Stomach (tissue), 19 donors: ENCODE measurements at places on chromosomes 11 and 22.

GRCh38 chr11:122727101-122727929 lies 71.8 kb downstream of the UBASH3B start:
- peak overlapping the region; percentile 77 for H3K27ac ChIP-seq
- H3K4me1 ChIP-seq: peaks cover 12% of the 10 kb centered on the region
- peak; percentile 36 for DNase-seq
- H3K36me3 ChIP-seq: no peaks in the 10 kb centered on the region
- H3K27me3 ChIP-seq: no peaks in the 10 kb centered on the region

DNA sequence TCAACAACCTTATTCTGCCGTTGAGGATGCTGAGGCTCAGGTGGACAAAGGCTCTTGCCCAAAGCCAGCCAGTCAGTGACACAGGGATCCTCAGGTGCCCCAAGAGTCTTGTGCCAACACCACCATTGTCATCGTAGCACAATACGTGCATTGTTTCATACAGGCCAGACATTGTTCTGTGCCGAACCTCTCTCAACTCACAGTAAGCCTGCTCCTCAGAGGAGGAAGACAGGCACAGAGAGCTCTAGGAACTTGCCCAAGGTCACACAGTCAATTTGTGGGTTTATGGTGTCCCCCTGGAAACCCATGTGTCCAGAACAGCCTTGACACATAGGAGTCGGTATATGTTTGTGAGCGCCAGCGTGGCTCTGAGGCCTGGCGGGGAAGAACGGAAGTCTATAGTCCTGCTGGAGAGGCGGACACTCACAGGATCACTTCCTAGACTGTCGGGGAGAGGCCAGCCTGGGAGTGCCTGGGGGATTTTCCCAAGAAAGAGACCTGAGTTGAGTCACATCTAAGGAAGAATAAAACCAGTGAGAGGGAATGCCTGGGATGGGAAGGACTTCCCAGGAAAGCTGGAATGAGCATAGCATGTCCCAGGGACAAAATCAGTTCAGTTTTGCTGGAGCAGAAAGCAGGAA lies 20.2 kb downstream of the LIF start:
- H3K4me1 ChIP-seq: no peaks in the 10 kb centered on the region
- no peak overlapping the region for H3K27ac ChIP-seq
- DNase-seq: no peak
- no peak overlapping the region for H3K4me3 ChIP-seq
- H3K36me3 ChIP-seq: no peaks in the 10 kb centered on the region
- no peaks in the 10 kb centered on the region for H3K27me3 ChIP-seq

- peak; percentile 51 for DNase-seq
- H3K4me1 ChIP-seq: peaks cover 23% of the 10 kb centered on the region
- H3K27ac ChIP-seq: no peak overlapping the region
- H3K36me3 ChIP-seq: no peaks in the 10 kb centered on the region
- H3K27me3 ChIP-seq: peaks cover 99% of the 10 kb centered on the region
These were observed 22.9 kb upstream of the ROBO3 start for GRCh38 chr11:124842305-124842704.

DNA sequence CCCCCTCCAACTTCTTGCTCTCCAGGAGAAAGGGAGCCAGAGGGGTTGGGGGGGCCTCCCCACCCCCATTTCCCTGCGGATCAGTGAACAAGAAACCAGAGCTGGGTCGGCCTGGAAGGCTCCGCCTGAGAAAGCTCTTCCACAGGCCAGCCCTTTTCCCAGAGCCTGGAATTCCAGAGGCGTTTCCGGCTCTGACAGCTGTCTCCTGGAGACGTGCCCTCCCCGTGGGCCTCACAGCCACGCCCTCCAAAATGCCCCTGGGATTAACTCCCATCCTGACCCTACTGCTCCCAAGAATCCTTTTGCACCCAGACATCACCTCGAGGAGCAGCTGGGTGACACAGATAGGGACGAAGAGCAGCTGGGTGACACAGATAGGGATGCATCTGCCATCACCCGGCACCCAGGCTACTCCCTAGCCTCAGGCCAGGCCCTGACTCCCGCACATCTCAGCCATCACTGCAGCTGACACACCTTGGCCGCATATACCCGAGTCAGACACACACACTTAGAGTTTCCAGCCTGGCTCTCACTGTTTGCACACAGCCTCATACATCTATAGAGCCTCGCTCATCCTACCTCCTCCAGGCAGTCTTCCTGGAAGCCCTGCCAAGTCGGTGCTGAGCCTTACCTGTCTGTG lies 7.6 kb upstream of the CDC42EP1 start:
- peak; percentile 88 for DNase-seq
- no peak overlapping the region for H3K4me3 ChIP-seq
- peak overlapping the region; percentile 48 for H3K27ac ChIP-seq
- H3K4me1 ChIP-seq: peaks cover 57% of the 10 kb centered on the region

- H3K36me3 ChIP-seq: no peaks in the 10 kb centered on the region
- peaks cover 4% of the 10 kb centered on the region for H3K4me1 ChIP-seq
- DNase-seq: peak; percentile 80
These were observed 152.8 kb downstream of the NCAM1 start for GRCh38 chr11:113113801-113114704.

DNA sequence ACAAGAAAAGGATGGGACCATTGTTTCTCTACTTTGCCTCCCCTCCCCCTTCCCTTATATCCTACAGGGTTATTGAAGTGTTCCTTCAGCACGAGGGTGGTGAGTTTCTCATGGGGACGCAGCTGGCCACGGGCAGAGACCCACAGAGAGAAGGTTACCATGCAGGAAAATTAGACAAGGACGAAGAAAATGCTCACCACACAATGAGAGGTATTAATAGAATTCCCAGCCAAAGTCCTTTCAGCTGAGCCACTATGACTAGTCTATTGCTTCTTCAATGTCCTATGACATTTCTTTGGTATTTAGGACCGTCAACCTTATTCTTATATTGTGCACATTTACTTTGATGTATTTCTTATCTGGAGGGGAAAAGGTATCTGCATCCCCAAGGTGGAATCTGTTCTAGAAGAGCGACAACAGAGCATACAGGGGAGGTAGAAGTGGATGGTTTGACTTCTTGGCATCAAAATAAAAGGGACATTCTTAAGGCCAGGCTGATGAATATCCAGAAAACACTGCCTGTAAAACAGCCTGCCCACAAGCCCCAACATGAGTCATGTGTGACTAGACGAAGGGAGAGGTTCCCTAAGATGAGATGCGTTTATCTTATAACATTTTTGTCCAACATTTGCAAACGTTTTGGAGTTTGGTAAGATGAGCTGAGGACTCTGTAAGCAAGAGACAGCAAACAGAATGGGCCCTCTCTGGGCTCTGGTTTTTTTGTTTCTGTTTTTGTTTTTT lies 209.8 kb upstream of the NARS2 start:
- H3K27ac ChIP-seq: no peak overlapping the region
- H3K36me3 ChIP-seq: no peaks in the 10 kb centered on the region
- no peak overlapping the region for H3K4me3 ChIP-seq
- no peaks in the 10 kb centered on the region for H3K27me3 ChIP-seq
- DNase-seq: no peak

- H3K36me3 ChIP-seq: no peaks in the 10 kb centered on the region
- H3K4me1 ChIP-seq: peaks cover 24% of the 10 kb centered on the region
- H3K27me3 ChIP-seq: no peaks in the 10 kb centered on the region
- DNase-seq: no peak
- H3K27ac ChIP-seq: no peak overlapping the region
These were observed 41.3 kb downstream of the ADAMTS15 start for GRCh38 chr11:130489716-130490115.

DNA sequence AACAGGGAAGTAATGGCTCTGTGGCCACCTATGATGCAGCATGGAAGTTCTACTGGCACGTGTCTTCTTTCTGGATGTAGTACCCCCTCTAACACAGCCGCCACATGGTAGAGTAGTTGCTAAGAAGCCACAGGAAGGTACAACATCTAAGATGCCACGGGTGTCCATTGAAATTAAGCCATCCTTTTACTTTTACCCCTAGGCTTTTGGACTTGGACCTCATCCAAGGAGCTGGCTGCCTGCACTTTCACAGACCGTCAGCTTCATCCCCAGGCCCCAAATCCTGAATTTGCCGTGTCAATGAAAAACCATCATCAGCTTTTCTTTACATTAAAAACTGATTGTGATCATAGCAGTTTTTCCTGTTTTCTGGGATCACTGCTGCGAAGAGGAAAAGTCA lies 102.4 kb downstream of the RPL27A start:
- DNase-seq: no peak
- H3K36me3 ChIP-seq: no peaks in the 10 kb centered on the region
- H3K4me1 ChIP-seq: peaks cover 89% of the 10 kb centered on the region

- H3K27ac ChIP-seq: no peak overlapping the region
- no peak for DNase-seq
These were observed 1.6 kb downstream of the NADSYN1 start for GRCh38 chr11:71454470-71455113.

DNA sequence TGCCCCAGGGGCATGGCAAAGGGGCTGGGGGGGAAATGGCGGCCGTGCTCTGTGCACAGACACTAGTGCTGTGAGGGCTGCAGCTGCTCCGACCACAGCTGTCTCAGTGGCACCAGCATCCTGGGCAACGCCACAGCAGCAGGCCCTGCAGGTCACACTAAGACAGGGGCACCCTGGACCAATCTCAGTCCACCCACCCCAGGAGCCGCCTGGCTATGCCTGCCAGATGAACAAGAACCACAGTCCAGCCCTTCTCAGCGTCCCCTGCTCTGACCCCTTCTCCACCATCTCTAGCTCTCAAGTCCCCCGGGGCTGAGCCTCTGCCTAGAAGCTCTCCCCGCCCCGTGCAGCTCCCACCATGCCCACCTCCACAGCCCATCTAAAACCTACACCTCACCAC lies 16.5 kb downstream of the TUBGCP6 start:
- no peak for DNase-seq
- no peaks in the 10 kb centered on the region for H3K27me3 ChIP-seq
- no peak overlapping the region for H3K4me3 ChIP-seq
- peaks cover 95% of the 10 kb centered on the region for H3K36me3 ChIP-seq
- H3K4me1 ChIP-seq: no peaks in the 10 kb centered on the region
- H3K27ac ChIP-seq: no peak overlapping the region

DNA sequence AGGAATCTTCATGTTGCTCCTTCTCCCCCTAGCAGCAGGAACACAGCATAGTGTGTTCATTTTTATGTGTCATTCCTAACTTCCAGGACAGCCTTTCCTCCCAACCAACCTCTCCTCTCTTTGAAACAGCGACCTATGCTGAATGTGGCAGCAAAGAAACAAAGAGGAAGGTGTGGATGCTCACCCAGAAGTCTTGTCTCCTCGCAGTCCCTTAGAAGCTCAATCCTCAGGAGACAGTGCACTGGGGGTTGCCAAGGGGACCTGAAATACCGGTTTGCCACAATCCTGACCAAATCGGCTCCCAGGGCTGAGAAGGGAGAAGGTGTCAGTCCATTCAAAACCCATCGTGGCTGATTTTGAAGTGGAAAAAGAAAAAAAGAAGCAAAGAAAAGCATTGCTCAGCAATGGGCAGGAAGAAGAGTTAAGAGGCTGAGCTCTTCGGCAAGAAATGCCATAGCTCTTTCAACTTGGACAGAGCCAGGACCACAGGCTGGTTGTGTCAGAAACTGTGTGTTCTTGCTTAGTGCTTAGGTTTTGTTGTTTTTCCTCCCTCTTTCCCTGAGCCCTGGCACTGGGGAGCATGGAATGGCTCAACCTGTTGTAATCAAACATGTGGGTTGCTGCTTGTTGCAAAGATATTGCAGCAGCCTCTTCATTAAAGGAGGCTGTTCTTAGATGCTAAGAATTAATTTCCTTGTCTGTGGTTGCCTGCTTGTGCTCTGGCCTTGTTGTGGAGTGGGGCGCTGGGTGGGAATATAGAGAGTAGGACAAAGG lies 30.4 kb upstream of the TENM4 start:
- no peaks in the 10 kb centered on the region for H3K4me1 ChIP-seq
- H3K36me3 ChIP-seq: no peaks in the 10 kb centered on the region
- H3K27me3 ChIP-seq: no peaks in the 10 kb centered on the region
- no peak overlapping the region for H3K4me3 ChIP-seq
- DNase-seq: no peak
- no peak overlapping the region for H3K27ac ChIP-seq

GRCh38 chr11:47863189-47863897 lies 15.2 kb upstream of the NUP160 start:
- H3K27me3 ChIP-seq: no peaks in the 10 kb centered on the region
- no peak overlapping the region for H3K27ac ChIP-seq
- H3K4me3 ChIP-seq: no peak overlapping the region
- peaks cover 8% of the 10 kb centered on the region for H3K4me1 ChIP-seq
- peak; percentile 69 for DNase-seq

GRCh38 chr11:92401520-92401919 lies 176.9 kb downstream of the FAT3 start:
- H3K36me3 ChIP-seq: no peaks in the 10 kb centered on the region
- no peaks in the 10 kb centered on the region for H3K4me1 ChIP-seq
- H3K27me3 ChIP-seq: no peaks in the 10 kb centered on the region

DNA sequence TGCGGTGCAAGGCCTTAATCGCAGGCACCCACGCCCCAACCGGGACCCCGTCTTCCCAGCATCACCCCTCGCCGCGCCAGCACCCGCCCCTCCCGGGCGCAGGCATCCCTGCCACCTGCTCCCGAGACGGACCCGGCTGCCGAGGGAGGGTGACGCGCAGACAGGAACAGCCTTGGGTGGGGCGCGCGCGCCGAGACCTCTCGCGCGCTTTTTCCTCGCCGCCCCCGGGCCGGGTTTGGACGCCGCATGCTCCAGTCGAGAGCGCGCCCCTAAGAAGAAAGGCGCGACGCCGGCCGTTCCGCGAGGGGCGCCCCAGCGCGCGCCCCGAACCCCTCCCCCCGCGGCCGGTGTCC lies 504 bp downstream of the CFL1 start:
- peaks cover 48% of the 10 kb centered on the region for H3K36me3 ChIP-seq
- peak overlapping the region; percentile 97 for H3K27ac ChIP-seq
- no peak for DNase-seq
- no peaks in the 10 kb centered on the region for H3K27me3 ChIP-seq

GRCh38 chr11:10629411-10630002 lies 61.0 kb upstream of the LYVE1 start:
- no peak for DNase-seq
- no peaks in the 10 kb centered on the region for H3K4me1 ChIP-seq
- peaks cover 9% of the 10 kb centered on the region for H3K36me3 ChIP-seq
- H3K4me3 ChIP-seq: no peak overlapping the region
- H3K27ac ChIP-seq: peak overlapping the region; percentile 10

- no peak overlapping the region for H3K27ac ChIP-seq
- H3K4me3 ChIP-seq: no peak overlapping the region
- H3K36me3 ChIP-seq: no peaks in the 10 kb centered on the region
- H3K4me1 ChIP-seq: peaks cover 6% of the 10 kb centered on the region
These were observed 86.5 kb upstream of the CLDN5 start for GRCh38 chr22:19610518-19611253.

DNA sequence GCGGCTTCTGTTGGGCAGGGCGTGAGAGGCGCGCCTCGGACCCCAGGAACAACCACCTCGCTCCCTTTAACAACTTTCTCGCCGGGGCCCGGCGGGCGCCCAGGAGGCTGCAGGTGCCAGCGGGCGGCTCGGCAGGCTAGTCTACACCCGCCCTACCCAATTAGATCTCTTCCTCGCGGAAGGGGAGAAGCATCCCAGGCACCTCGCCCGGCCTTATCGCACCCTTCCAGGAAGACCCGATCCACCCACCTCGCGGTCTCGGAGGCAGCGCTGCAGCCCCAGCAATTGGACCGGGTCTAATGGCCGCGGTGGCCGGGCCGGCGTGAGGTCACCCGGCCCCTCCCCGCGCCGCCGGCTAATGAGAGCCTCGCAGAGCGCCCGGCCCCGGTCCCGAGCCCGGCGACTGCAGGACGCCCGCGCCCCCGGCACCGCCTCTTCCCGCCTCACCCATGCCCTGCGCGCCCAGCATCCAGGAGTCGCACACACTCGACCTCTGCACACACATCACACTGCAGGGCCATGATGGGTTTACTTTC lies at the start of gene PLAAT3:
Gene PLAAT3, minus strand, starts transcription at position 298 of the 536 bp plus-strand sequence. CDS start 419 bp downstream, outside the sequence.
- H3K27ac ChIP-seq: peak within 1 kb of the TSS; percentile 84
- DNase-seq: peak; percentile 85
- peaks cover 46% of the 10 kb centered on the region for H3K4me1 ChIP-seq
- no peaks in the 10 kb centered on the region for H3K27me3 ChIP-seq
